Neural crest cell (in vitro differentiated cells): ENCODE measurements at places on chromosomes 12 and 14. TPM values are rescaled to one million over a fixed set of nuclear protein-coding genes. Genes with fewer than 3 reads are reported as not detected.

GRCh38 chr14:102471921-102472790 lies 37.4 kb downstream of the ANKRD9 start:
- DNase-seq: no peak

DNA sequence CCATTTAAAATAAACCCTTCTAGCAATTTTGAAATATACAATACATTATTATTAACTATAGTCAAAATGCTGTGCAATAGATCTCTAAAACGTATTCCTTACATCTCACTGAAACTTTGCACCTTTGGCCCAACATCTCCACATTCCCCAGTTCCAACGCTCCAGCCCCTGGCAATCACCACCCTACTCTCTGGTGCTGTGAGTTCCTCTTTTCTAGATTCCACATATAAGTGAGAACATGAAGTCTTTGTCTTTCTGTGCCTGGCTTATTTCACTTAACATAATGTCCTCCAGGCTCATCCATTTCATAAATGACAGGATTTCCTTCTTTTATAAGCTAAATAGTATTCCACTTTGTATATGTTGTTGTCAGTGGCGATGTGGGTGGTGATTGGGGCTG lies 194.7 kb upstream of the RTL1 start:
- DNase-seq: no peak

DNA sequence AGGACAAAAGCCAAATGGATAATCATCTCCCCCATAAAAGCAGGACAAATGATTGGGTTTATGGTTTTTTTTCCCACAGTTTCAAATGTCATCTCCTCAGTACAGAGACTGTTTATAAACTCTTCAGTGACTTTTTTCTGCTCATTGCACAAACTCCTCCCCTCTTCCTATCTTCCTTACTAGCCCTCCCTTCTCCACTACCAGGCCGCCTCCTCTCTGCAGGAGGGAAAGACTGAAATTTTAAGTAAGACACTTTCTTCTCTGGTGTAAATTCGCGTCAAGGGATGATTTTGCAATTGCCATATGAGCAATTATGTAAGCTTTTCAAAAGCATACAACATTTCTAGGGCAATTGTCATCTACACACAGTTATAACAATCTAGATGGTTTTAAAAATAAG lies 37.0 kb downstream of the BTG1 start:
- no peak for DNase-seq

DNA sequence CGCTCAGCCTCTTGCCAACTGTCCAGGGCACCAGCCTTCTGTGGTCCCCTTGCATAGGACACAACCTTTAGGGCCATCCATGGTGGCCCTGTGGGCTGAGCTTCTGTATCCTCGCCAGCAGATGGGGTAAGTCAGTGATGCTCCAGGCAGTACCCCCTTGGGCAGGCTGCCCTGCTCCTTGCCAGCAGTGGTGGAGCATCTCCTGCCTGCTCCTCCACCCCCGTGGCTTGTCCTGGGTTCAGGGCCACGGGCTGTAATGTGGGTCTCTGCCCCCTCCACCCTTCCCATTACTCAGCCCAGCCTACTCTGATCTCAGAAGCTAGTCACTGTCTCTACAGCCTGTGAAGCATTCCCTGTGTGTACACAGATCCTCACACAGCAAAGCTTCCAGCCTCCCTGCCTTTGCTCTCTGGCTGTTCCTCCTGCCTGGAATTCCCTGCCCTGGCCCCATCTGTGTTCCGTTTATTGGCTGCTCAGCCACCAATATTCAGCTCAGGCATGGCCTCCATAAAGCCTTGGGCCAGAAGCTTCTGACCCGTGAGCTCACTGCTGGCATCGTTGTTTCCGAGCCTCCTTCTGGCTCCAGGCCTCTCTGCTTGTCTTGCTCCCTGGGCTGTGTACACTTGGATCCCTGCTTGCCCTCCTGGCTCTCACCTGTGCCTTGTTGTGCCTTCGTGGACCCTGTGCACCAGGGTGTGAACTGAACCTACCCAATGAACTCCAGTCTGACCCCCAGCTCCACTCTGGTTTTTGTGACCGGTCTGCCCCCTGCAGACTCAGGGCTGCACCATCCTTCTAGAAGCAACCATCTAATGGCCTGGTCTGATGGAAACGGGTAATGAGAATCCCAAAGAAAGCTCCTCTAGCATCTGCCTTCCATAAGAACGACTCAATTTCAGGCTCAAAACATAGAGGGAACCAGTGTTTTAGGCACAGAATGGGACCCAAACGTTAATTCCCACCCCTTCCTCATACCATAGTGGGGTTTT lies 177.0 kb upstream of the PRMT8 start:
- DNase-seq: no peak

DNA sequence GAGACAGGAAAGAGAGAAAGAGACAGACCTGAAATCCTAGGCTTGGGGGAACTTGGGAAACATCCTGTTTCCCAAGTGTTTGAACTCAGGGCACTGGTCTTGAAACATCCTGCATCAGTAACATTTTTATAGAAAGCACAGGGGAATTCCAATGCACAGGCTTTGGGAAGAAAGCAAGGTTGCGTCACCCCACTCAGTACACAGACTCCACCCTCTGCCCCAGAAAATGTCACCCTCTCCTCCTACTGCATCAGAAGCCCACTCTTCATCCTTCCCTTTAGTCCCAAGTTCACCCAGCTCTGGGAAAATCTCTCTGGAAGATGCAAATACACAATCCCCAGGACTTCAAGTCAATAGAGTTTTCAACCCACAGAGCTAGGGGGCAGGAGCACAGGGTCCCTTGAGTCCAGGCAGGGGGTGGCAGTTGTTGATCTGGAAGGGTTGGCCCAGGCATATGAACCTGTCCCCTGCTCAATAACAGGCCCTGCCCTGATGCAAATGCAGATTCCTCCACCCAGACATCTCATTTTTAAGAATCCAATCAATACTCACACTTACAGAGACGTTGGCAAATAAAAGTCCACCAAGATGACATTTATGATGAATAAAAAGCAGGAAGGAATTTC lies 1.7 kb downstream of the RDH16 start:
- no peak for DNase-seq

- no peak for DNase-seq
Observed at GRCh38 chr14:24162093-24162492, 1.0 kb downstream of the IRF9 start.

DNA sequence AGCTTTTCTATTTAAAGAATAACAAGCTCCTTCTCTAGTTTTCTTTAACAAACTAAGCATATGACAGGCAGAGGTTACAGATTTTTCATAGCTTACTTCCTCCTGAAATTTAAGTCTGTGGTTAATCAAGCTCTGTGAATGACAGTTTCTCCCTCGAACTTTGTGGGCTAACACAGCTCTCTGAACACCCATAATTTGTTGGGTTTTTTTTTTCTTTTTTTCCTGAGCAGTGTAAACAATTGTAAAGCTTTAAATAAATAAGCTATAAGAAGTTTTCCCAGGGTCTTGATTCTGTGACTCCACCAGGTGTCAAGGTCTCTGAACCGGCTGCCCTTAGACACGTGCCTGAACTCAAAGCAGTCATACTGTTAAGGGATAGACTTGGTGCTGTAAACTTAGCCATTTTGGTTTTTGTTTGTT lies 128.1 kb upstream of the AMIGO2 start:
- no peak for DNase-seq

DNA sequence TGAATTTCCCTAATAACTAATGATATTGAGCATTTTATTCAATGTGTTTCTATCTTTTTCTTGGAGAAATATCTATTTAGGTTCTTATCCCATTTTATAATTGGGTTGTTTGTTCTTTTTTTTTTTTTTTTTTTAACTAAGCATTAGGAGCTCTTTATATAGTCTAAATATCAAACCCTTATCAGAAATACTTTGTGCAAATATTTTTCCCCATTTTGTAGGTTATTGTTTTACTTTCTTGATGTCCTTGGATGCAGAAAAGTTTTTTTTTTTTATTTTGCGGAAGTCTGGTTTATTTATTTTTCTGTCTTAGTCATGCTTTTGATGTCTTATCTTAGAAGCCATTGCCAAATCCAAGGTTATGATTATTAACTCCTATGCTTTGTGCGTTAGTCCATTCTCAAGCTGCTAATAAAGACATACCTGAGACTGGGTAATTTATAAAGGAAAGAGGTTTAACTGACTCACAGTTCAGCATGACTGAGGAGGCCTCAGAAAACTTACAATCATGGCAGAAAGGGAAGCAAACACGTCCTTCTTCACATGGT lies 434.3 kb upstream of the TBX3 start:
- DNase-seq: no peak

DNA sequence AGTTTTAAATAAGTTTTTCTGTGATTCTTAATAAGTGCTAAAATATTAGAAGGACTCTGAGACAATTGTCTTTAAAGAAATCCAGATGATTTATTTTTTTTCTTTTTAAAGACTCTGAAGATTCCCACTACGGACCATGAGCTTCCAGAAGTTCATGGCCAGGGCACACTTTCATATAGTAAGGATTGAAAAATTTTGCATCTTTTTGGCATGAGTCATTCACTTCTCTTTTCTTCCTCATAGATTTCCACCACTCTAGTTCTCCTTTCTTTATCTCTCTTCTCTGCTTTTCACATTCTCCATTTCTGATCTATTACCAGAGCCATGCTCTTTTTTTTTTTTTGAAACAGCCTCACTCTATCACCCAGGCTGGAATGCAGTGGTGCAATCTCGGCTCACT lies 385.8 kb downstream of the FLRT2 start:
- DNase-seq: no peak

DNA sequence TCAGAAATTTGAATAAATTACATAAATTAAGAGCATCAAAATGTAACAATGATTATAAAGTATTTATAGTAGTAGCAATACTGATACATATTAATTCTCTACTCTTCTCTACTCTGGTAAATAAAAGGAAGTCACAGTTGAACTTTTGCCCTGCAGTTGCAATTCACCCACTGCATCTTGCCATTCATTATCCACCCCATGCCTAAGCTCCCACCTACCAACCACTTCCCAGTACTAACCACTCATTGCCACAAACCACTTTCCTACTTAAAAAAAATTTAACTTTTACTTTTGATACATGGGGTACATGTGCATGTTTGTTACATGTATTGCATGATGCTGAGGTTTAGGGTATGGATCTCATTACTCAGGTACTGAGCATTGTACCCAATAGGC lies 174.0 kb downstream of the RASSF9 start:
- no peak for DNase-seq

DNA sequence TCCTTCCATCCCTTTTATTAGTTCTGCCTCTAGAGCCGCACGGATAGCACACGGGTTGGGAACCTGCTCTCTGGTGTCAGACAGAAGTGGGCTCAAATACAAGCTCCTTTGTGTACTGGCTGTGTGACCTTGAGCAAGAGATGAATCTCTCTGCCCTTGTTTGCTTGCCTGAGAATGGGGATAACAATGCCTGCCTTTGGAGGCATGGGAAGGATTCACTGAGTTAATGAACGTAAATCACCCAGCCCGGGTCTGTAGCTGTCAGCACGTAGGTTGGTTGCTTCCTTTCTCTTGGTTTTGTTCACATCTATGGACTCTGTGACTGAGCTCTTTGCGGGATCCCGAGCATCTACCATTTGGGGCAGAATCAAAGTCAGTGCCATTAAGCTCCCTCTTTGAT lies 79.3 kb upstream of the NRXN3 start:
- no peak for DNase-seq

- DNase-seq: no peak
Observed at GRCh38 chr14:53365486-53366130, 212.5 kb upstream of the DDHD1 start.

DNA sequence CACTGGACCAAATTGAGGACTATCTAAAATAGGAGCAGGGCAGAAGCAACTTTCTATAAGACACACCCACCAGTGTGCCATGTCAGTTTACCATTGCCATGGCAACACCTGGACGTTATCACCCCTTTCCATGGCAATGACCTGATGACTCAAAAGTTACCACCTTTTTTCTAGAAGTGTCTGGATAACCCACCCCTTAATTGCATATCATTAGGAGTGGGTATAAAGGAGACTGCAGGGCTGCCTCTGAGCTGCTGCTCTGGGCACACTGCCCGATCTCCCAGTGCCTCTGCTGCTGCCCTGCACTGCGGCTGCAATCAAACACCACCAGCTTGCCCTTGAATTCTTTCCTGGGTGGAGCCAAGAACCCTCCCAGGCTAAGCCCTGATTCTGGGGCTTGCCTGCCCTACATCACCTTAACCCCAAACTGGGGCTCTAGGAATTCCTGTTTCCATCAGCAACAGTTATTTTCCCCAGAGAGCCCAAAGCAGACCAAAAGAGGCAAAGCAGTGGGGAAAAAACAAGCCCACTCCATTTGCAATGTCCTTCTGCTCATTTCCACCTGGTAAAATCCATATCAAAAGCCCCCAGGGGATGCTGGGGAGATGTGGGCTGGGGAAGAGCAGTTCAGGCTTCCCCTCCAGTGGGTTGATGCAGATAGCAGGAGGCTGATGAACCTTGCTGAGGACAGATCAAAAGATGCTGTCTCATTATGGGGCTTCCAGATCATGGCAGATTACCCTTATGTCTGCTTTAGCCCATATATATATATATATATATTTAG lies 129.5 kb upstream of the NCOR2 start:
- DNase-seq: no peak

DNA sequence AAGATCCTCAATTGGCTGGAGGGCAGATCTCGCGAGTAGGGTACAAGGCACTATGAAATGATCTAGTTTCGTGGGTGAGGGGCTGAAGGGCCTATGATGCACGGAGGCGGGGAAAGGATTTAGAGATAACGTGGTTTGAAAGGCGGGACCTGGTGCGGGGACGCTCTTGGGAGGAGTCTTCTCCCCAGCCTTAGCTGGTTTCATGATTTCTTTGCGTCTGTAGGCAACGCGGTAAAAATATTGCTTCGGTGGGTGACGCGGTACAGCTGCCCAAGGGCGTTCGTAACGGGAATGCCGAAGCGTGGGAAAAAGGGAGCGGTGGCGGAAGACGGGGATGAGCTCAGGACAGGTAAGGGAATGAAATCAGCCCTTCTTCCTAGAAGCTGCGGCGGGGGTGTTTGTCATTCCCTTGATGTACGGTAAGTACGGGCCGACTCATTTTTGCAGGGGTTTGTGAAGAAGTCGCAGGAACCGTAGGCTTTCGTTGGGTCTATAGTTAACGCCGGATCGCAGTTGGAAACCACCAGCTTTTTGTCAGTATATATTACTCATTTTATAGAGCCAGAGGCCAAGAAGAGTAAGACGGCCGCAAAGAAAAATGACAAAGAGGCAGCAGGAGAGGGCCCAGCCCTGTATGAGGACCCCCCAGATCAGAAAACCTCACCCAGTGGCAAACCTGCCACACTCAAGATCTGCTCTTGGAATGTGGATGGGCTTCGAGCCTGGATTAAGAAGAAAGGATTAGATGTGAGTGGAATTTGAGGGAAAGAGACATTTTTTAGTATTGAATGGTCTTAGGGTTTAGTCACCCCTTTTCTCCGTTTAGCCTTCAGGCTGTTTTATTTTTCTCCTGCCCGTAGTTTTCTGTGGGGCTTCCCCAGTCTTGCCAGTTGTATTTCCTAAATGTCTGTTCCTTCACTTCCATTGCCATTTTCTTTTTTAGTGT lies 602 bp downstream of the APEX1 start:
- no peak for DNase-seq

Gene RPL10L
- not detected in 2 replicates for total RNA-seq

Gene NR2C1
- total RNA-seq: 39.3 and 42.4 TPM in 2 replicates

Gene TRIM9
- 19.7 and 21.9 TPM in 2 replicates for total RNA-seq

Gene ANO4
- 0.23 and 0.61 TPM in 2 replicates for total RNA-seq

Gene BTG1
- total RNA-seq: 95.1 and 95.7 TPM in 2 replicates

Gene LRCOL1
- 0.93 and 1.7 TPM in 2 replicates for total RNA-seq

Gene FGF6
- not detected in 2 replicates for total RNA-seq

Gene ADAMTS20
- total RNA-seq: 1.8 and 2.0 TPM in 2 replicates
